ENCODE measurements at places on chromosomes 2 and 18. TPM values are rescaled to one million over a fixed set of nuclear protein-coding genes. Genes with fewer than 3 reads are reported as not detected.

The LRRTM4 gene
- not detected for polyA plus RNA-seq

The MRPL53 gene
- polyA plus RNA-seq = 84.6 TPM

The CBLN2 gene
- 0.04 TPM for polyA plus RNA-seq

The POTEC gene
- not detected for polyA plus RNA-seq

The LYPD6B gene
- polyA plus RNA-seq = 4.3 TPM

The C2orf72 gene
- polyA plus RNA-seq = 5.1 TPM

The INHBB gene
- polyA plus RNA-seq = 5.4 TPM

The MAP2 gene
- 5.7 TPM for polyA plus RNA-seq
